Activated CD8-positive, alpha-beta T cell treated with anti-CD3 and anti-CD28 coated beads for 36 hours (primary cell): ENCODE measurements at places on chromosomes 3 and 15.

- DNase-seq: no peak
These were observed 1.4 kb downstream of the PSMD6 start for GRCh38 chr3:64021922-64022321.

DNA sequence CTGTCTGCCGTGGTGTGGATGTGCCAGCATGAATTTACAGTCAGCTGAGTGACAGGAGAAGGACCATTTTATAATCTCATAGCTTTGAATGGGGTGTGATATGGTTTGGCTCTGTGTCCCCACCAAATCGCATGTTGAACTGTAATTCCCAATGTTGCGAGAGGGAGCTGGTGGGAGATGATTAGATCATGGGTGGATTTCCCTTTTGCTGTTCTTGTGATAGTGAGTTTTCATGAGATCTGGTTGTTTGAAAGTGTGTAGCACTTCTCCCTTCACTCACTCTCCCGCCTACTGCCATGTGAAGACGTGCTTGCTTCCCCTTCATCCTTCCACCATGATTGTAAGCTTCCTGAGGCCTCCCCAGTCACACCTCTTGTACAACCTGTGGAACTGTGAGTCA is 111.9 kb upstream of the CHD2 start:
- DNase-seq: no peak

- no peak for DNase-seq
These were observed 49.6 kb upstream of the PPARG start for GRCh38 chr3:12239301-12239700.

DNA sequence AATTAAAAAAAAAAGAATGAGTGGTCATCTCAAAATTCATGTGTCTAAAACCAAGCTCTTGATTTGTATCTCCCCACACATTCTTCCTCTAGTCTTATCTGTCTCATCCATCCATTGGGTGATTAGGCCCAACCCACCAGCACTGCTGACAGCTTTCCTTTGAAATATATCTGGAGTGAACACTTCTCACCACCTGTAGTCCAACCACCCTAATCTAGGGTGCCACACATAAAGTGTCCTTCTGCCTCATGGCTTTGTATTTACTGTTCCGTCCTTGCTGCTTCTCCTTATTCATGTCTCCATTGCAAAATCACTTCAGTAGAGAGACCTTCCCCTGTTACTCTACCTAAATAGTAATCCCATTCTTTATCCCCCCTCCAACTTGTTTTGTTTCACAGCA is 82.4 kb upstream of the PTX3 start:
- no peak for DNase-seq

DNA sequence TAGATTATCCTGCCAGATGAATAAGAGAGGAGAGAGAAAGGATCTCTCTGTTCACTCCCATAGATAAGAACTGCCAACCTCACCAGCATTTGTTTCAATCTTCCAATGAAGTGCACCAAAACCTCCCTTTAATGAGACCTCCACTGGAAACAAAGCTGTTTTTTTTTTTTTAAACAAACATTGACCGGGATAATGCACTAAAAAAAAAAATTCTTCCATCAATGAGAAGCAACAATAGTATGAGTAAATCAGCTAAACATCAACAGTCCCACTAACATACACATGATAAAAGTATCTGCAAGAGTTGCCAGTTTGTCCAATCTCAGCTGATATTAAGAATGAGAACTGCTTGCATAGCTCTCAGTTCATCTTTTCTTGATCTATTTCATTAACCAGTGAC is 19.9 kb downstream of the TJP1 start:
- no peak for DNase-seq

GRCh38 chr15:38461066-38461833 is 7.3 kb downstream of the FAM98B start:
- no peak for DNase-seq

DNA sequence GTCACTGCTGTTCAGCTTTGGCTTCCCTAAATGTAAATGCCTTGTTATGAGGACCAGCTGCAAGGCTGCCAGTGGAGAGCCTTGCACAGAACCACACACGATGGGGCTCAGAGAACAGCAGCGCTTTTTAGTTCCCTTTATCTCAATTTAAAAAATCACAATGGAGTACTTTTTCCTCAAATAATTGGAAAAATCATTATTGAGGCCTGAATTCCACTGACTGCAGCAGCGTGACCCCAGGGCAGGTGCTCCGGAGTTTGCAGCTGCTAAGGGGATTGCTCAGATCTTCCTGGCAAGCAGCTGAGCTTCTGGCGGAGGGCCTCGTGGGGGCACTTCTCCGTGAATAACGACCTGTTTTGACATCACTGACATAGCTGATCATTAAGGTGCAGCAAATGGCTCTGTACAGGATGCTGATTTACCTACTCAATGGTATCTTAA is 245.6 kb upstream of the TRIM42 start:
- no peak for DNase-seq

DNA sequence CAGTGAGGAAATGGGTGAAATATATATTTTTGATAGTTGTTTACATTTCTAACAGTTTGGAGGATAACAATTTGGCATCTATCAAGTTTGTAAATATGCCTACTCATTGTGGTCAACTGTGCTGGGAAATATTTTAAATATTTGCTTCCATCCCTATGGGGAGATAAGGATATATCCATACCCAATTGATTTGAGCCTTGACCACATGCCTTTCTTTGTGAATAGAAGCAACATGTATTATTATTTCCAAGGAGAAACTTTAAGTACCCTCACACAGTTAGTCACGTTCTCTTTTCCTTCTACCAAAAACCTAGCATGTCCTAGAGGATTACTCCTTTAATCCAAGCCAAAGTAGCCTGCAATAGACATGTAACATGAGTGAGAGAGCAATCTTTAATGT is 245.4 kb upstream of the CBLB start:
- DNase-seq: no peak

DNA sequence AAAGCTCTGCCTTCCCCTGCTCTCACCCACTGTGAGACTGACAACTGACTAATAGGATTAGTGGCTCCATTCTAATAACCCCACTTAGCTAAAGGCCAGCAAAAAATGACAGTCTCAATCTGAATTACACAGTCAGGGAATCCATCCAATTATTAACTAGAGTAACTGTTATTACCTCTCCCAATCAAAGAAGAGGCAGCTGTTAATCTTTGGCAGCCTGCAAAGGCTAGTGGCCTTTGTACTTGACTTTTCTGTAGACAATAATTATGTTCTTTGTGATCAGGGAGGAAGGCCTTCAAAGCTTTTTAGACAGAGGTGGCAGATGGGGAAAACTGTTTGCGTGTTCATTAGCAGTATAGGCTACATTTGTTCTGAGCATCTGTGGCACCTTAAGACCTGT is 177.7 kb downstream of the ISL2 start:
- no peak for DNase-seq

DNA sequence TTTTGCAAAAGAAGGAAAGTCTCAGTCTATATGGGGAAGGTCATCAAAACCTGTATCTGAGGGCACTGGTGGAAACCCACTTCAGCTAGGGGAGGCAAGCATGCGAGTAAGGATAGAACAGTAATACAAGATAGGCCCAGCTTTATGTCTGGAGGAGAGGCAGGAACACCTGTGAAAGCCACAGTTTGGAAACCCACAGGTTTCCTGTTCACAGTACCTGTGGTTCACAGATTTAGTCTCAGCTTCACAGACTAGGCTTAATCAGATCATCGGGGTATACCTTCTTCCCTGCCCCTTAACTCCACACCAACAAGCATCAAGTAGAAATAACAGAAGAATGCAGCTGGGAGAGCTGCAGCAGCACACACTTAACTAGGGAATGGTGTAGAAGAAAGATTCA is 36.2 kb downstream of the C2CD4B start:
- DNase-seq: no peak

GRCh38 chr15:74441248-74441941 is 7.6 kb upstream of the SEMA7A start:
- DNase-seq: no peak

DNA sequence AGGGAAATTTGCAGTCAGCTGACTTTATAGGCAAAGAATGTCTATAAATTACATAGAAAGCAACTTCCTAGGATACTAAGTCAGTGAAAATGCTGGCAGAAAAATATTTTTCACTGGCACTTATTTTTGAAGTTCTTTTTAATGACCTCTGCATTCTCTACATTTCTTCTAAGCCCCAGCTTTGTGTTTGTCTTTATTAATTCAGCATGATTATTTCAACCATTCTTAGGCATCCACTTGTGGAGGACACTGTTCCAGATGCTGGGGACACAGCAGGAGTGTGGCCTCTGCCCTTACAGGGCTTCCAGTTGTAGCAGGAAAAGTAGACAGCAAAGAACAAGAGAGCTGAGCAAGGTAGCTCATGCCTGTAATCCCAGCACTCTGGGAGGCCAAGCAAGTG is 15.0 kb downstream of the LRRK1 start:
- no peak for DNase-seq

GRCh38 chr3:15934389-15935195 is 136.8 kb upstream of the ANKRD28 start:
- no peak for DNase-seq

- no peak for DNase-seq
These were observed 116.5 kb downstream of the LRRK1 start for GRCh38 chr15:101035611-101036010.

DNA sequence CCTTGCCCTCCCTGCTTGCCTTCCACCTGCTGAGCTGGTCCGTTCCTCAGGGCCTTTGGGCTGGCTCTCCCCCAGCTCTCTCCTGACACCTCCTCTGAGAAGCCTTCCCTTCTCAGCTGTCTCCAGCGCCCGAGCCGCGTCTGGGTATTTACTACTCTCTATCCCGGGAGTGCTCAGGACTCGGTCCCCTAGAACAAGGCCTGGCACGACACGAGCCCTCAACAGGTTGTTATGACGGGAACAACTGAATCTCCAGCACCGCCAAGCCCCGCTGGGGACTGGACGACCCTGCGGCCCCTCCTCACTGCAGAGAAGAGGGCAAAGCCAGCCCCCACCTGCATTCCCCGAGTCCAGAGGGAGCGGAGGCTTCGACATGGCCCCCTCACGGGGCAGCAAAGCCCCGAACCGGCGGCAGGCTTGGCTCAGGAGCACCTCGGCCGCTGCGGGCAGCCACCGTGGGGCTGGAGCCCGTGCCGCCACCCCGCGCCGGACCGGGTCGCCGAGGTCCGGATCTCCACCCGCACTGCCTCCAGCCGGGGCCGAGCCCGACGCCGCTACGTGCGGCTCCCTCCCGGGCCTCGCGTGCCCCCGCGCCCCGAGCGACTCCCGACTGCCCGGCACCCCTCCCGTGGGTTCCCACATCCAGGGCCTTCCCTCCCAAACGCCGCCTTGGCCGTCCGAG is 792 bp downstream of the TPRA1 start:
- DNase-seq: peak; percentile 43

GRCh38 chr3:180467177-180467576 is 134.8 kb upstream of the TTC14 start:
- no peak for DNase-seq

- no peak for DNase-seq
These were observed 23.4 kb downstream of the RFTN1 start for GRCh38 chr3:16490062-16490619.

- DNase-seq: no peak
These were observed 4.6 kb downstream of the FSIP1 start for GRCh38 chr15:39778021-39778420.
